ENCODE measurements at places on chromosomes 16 and 17.

GRCh38 chr17:77297693-77298666 lies 157.2 kb downstream of the SEC14L1 start:
- DNase-seq, result no peak

DNA sequence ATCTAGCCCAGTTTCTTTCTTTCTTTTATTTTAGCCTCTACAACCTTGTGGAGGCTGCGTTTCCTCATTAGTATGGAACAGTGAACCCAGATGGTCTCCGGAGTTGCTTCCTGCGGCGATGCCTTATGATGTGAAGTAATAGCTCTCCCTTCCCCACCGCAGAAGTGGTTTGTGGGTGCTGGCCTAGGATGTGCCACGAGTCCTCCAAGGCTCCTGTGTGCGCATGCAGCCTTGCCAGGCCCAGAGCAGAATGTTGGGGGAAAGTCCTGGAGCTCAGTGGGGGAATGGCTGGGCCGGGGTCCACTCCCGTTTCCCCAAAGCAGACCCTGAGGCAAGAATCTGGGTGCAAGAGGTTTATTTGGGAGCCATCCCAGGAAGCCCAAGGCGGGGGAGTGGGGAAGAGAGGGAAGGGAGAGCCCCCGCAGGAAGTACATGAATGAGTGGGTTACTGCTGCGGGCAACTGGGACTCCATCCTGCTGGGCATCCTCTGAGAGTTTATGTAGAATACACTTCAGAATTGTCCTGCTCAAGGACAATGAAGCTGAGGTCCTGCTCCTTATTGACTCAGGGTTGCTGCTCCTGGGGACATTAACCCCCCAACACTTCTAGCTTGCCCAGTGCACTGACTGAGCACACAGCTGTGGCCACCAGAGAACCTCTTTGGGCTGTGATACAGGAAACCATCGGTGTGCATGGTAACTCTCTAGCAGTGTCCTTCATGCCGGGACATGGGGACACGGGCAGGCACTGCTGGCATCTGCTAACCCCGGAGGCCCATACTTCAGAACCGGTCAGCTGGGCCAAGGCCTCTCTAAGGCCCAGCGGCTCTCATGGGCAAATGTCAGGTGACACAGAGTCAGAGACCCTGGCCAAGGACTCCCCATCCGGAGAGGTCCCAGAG lies 3.7 kb upstream of the HCRT start:
- DNase-seq, result no peak

DNA sequence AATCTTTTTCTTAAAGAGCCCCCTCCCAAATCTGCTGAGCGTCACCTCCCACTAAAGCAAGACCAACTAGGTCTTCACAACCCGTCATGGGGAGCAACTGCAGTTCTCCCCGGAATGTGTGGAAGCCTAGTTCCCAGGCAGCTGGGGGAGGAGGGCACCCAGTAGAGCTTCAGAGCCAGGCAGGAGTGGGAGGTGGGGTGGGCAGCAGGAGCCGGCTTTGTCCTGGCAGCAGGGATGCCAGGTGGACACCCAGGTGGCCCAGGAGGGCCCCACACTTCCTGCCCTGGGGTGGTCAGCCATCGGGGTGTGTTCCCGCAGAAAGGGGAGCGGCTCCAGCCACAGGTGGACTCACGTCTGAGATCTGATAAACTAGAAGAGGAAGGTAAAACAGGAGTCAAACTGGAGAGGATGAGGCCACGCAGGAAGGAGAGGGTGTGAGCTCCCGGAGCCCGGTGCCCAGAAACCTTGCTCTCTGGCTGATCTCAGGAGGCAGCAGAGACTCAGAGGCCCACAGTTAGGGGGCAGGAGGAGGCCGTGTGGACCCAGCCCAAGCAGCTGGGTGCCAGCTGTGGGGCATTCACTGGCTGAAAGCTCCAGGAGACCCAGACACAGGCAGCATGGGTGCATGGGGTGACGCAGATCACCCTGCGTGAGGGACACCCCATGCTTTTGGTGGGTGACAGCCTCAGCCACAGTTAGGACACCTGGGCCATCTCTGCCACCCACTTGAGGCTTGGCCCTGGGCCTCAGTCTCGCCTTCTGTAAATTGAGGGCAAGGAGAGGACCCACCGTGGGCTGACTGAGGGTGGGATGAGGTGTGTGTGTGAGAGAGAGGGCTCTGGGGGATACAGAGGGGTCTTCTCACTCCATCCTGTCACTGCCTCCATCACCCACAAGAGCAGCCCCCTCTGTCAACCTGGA lies 260.8 kb upstream of the TNRC6C start:
- DNase-seq, result no peak

GRCh38 chr17:61200339-61200715 lies 199.3 kb upstream of the TBX2 start:
- DNase-seq, result no peak

DNA sequence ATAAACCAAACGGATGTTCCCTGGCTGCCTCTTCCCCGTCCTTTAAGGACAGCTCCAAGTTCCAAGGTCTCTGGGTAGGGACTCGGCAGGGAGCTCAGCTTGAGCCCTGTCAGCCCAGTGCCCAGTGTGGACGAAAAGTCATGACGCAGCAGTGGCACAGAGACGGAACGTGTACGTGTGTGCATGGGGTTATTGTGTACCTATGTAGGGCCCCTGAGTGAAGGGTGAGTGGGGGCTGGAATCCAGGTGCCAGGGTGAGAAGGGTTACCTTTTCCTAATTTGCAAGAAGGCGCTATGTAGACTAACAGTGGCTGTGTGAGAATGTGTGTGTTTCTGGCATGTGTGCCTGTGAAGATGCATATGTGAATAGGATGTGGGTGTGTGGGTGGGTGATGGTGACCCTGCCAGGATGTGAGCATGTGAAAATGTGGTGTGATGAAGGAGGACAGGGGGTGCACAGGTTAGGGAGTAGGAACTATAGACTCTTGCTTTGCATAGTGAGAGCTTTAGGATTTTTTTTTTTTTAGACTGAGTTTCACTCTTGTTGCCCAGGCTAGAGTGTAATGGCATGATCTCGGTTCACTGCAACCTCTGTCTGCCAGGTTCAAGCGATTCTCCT lies 6.0 kb downstream of the SCN4A start:
- no peak for DNase-seq

- DNase-seq, result no peak
These were observed 12.1 kb upstream of the CBX8 start for GRCh38 chr17:79808763-79809529.

GRCh38 chr16:87958632-87959031 lies 7.4 kb downstream of the BANP start:
- DNase-seq, result no peak

- DNase-seq, result no peak
These were observed 5.8 kb upstream of the UNK start for GRCh38 chr17:75778861-75779249.

DNA sequence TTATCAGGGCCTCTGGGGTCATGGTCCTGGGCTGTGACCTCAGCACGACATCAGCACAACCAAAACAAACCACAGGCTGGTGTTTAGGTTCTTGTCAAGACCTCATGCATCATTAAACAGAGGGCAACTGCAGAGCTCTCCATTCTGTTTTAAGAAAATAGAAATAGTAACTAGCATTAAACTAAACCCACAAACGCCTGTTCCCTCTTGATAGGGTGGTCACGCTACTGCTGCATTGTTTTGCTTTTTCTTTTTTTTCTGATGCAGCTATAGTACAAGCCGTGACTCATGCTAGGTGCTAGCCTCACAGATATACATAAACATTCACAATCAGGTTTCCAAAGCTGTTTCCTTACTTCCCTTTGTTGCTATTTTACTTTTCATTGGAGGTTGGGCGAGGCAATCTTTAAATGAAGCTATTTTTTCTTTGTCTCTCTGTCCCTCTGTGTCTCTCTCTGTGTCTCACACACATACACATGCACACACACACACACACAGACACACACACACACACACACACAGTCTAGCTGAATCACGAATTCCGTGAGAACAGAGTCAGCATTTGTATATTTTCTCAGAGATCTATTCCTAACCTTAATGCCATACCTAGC lies 310.3 kb downstream of the CDH13 start:
- no peak for DNase-seq

DNA sequence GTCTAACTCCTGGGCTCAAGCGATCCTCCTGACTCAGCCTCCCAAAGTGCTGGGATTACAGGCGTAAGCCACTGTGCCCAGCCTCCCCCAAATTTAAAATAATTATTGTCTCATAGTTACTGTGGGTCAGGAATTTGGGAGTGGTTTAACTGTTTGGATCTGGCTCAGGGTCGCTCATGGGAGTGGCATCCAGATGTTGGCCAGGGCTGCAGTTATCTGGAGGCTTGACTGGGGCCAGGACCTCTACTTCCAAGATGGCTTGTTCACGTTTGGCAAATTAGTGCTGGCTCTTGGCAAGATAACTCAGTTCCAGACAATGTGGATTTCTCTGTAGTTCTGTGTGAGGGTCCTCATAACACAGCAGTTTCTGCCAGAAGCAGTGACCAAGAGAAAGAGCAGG lies 8.0 kb downstream of the TEN1 start:
- no peak for DNase-seq

Measured in stimulated activated CD8-positive, alpha-beta memory T cell treated with anti-CD3 and anti-CD28 coated beads, Interleukin-7, amount 100 ng/mL, for 24 hours (primary cell).